ENCODE measurements at places on chromosomes 1 and 21. TPM values are rescaled to one million over a fixed set of nuclear protein-coding genes. Genes with fewer than 3 reads are reported as not detected.

GRCh38 chr1:179881642-179882252, 338 bp upstream of the TOR1AIP1 start:
- DNase-seq = peak; percentile 92

IL23R gene
- total RNA-seq = not detected

- DNase-seq = peak; percentile 76
Measured at GRCh38 chr21:42003051-42003461, 7.1 kb downstream of the ZBTB21 start.

DNA sequence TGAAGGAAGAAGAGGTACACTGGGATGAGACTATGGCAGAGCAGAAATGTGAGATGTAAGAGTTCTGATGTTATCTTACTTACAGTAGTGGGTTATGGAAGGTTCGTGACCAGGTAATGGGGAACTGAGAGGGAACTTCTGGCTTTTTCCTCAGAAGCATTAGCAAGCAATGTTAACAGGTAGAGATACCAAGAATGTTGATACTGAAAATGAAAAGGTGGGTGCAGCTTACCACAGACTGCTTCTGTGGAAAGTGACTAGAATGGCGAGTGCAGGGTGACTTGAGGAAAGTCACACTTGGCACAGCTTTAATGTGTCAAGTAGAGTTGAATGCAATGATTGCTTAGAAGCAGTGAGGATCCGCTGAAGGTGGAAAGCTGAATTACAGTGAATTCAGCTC, 70.8 kb downstream of the PLA2G4A start:
- DNase-seq = no peak

DNA sequence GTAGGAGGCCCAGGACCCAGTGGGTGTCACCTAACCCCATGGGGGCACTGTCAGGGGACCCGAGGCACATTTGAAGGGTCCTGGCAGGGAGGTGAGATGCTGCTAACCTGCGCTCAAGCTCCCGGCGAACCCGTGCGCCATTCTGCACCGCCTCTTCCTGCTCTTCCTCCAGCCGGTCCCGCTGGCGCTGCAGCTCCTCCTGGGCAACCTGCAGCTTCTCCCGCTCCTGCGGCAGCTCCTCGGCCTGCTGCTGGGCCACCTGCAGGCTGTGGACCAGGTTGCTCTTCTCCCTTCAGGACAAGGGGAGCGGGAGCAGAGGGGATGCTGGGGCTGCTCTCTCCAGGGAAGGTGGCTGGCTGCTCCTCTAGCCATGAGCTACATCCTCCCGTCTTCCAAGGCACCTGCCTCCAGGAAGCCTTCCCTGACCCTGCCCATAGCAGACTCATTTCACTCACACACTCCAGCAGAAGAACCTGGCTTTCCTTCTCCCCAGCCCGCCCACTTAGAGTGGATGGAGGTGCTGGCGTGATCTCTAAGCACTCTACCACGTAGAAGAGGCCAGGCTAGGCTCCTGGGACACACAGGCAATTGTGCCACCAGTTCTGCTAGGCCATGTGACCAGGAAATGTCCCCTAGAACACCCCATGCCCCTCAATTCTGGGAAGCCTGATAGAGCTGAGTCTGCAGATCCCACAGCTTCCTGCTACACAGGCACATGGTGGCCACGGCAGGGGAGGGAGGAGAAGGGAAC, 15.2 kb upstream of the NBPF1 start:
- no peak for DNase-seq

CORT gene
- total RNA-seq = not detected

DNA sequence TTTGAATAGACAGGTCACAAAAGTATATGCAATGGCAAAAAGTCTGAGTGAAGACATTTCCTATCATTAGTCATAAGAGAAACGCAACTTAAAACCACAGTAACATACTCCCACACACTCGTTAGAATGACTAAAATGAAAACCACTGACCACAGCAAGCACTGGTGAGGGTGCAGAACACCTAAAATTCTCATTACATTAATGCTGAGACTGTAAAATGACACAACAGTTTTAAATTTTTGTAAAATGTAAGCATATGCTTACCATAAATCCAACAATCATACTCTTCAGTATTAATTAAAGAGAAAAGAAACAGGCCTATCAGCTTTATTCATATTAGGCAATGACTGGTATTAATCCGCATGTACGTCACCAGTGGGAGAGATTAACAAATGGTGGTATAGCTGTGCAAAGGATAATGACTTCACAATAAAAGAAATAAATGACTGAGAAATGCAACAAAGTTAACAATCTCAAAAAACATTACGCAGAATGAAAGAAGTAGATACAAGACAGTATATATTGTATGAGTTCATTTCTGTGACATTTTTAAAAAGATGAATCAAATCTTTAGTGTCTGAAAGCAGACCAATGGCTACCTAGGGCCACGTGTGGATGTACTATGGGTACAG, 253.5 kb downstream of the AKT3 start:
- DNase-seq = peak; percentile 96

DNA sequence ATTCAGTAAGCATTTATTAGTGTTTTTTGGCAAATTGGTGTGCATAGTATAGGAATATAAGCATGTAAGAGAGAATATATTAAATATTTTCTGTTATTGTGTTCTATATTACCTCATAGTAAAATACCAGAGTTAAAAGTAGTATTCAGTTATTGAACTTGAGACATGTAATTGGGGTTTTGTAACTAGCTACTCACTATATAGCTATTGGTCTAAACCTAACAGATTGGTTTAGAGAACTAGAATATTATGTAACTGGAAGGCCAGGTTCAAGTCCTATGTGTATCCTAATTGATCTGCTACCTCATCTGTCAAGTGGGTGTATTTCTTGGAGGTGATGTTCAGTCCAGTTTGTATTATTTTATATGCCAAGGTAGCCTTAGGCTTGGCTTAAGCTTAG, 26.3 kb downstream of the CLIC4 start:
- no peak for DNase-seq

Measured in IMR-90 (cell line).